ENCODE measurements at places on chromosomes 12 and 14.

- DNase-seq: no peak
Observed at GRCh38 chr14:50932592-50933495, 11.4 kb downstream of the PYGL start.

DNA sequence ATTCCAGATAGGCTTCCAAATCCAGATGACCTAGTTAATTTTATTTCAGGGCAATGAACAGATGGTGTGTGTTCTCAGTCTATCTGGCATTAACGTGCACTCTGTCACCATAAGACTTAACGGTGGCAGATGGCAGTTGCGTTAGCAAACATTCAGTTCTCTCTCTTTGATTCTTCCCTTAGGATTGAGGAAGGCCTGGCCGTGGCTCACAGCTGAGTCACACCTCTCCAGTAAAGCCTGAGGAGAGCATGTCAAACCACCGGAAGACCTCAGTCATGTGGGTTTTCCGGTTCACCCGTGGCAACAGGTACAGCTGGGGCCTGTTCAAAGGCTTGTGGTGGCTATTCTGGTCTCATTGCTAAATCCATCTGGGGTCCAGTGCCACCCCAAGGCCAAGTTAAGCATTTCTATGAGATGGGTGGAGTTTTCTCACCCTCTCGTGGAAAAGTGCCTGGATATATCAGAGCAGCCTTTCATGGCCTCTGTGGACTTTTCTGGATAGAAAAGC, 545.1 kb upstream of the ATP2B1 start:
- DNase-seq: peak; percentile 0

DNA sequence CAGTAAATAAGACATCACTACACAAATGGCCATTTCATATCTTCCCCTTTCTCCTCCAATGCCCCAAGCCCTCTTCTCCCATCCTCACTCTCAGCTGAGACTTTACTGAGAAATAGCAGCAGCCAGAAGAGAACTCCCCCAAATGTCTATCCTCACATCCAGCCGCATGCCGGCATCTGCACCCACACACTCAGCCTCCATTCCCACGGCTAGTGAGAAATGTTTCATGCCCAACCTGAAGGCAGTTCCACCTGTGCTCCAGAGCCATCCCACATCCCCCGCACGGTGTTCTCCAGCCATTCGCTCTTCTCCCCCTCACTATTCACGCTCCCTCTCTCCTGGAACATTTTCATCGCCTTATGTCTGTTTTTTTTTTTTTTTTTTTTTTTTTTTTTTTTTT, 208.7 kb upstream of the DIO3 start:
- DNase-seq: no peak

DNA sequence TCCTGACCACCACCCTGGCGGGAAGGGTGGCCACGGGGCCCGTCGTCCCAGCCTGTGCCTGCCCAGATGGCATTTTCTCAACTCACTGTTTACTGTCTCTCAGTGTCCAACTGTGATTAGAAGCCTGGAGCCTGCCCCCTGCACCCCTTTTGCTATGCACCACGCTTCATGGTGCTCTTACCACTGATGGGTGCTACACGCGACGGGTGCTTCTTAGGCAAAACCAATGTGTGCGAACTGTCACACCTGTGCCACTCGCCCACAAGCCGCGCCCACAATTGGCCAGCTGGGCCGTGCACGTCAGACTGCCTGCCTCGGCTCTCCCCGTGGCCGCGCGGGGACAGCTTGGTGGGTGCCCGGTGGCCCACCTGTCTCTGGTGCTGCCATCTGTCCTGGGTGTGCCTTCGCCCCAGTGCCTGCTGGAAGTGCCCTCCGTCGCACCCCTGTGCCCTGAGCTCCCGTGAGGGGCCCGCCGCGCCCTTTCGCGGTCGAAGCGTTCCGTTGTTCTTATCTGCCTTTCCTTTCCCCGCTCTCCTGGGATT, 15.1 kb upstream of the AMN start:
- no peak for DNase-seq

DNA sequence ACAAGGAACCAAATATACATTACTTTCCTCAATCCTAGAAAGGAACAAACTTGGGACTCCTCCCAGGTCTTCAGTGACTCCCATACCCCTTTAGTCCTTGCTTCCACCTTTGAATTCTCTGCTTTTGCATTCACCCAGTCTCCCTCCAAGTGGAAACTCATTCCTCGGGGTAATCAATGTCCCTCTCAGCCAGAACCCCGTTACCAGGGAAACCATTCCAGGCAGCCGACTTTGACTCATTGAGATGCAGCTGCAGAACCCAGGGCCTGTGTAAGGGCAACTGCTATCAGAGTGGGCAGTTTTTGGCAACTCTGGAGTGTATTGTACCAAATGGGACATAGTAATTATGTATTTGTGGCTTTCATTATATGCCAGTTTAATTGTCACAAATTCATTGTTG, 186.2 kb downstream of the NRXN3 start:
- DNase-seq: no peak

DNA sequence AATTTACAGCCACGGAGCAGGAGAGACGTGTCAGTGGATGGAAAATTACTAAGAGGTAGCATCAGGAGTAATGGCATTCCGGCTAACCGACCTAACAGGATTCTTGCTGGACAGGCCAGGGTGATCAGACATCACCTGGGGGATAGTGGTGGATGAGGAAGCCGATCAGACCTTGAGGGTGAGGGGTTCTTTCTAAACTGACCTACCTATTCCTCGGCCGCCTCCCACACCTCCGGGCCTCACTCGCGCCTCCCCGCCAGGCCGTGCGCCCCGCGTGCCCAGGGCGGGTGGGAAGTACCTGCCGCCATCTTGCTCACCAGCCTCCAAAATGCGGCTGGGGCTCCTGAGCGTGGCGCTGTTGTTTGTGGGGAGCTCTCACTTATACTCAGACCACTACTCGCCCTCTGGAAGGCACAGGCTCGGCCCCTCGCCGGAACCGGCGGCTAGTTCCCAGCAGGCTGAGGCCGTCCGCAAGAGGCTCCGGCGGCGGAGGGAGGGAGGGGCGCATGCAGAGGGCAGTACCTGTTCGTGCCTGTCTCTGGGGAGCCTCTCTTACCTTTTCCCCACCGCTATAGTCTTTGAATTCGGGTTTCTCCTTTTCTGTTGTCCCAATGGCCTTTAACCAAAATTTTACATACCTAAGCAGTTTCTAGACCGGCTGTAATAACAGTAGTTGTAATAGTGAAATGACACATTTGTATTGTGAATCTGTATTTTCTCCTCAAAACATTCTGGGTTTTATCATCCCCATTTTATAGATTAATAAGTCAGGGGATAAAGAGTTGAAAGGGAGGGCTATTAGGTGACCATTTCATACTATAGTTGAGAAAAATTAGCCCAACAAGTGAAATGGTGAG, at the start of gene TMPRSS12:
Gene TMPRSS12, plus strand, starts transcription at position 290 of the 857 bp plus-strand sequence. Its CDS starts 39 bp downstream, at position 329.
- DNase-seq: no peak

DNA sequence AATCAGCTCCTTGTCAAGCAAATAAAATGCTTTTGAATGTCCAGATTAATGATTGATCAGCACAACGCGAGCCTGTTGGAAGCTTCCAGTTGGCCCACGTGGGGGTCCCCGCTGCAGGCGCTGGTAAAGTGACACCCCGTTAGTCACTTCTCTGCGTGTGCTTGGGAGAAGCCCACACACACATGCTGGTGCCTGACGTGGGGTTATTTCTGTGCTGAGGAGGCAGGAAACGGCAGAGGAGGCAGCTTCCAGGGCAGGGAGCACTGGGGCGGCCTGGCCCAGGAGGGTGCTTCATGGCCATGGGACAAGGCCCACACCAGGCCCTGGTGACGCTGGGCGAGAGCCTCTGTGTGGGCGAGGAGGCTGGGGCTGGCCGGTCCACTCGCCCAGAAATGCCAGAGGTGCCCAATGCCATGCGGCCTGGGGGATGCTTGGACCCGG, 101.5 kb downstream of the KIF26A start:
- no peak for DNase-seq

DNA sequence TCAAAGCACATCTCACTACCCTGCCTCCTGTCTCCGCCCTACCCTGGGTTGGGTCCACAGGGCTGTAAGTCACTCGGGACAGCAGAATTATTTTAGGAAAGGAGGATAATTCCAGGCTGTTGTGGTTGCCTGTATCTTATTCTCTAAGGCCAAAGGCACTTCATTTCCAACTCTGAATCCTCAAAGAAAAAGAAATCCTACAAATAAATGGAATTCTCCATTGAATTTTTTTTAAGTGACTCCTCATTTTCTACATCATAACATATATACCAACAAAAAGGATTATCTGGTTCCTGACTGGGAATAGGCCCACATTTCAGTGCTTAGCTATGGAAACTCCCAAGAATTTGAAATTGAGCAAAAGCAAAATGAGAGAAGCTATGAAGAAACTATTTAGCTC, 186.4 kb downstream of the ITPR2 start:
- no peak for DNase-seq

DNA sequence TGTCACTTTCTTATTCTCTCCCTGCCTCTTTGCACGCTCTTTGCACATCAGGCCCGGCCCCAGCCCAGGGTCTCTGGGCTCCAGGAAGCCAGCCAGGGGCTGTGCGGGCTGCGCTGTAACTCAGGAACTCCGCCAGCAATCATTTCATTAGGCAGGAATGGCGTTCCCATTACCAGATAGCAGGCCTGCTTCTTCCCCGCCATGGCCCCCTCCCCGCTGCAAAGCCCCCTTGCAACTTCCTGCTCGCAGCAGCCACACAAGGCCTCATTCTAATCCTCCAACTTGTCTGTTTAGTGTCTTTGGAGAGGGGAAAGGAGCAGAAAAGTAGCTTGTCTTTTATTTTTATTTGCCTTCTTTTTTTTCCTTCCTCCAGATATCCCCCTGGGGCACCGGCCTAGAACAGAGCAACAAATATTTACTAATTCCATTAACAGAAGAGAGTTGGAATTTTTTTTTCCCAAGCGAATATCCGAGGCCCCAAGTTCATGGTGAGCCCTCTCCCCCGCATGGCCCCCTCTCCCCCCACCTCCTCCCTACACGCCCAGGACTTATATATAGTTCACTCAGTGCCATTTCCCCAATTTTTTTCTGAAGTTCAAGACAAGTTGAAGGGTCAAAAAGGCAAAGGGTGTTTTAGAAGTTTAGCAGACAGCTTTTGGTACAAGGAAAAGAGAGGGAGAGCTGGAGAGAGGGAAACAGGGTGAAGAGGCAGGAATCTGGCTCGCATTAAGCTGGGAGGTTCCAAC, 329.4 kb upstream of the TBX3 start:
- no peak for DNase-seq

- DNase-seq: peak; percentile 54
Observed at GRCh38 chr12:49288412-49288853, 6.5 kb upstream of the PRPH start.

GRCh38 chr14:74417201-74417600, 8.8 kb downstream of the SYNDIG1L start:
- no peak for DNase-seq

GRCh38 chr12:88057994-88058718, 29.0 kb upstream of the C12orf50 start:
- no peak for DNase-seq

- no peak for DNase-seq
Observed at GRCh38 chr12:96889273-96889933, 17.7 kb upstream of the NEDD1 start.

GRCh38 chr12:67789266-67789665, 140.7 kb downstream of the DYRK2 start:
- DNase-seq: no peak

GRCh38 chr12:106984588-106985137, 2.3 kb downstream of the MTERF2 start:
- DNase-seq: no peak

GRCh38 chr14:33876274-33876673, 74.6 kb downstream of the EGLN3 start:
- DNase-seq: no peak

GRCh38 chr14:25259470-25259869, 209.5 kb upstream of the STXBP6 start:
- no peak for DNase-seq

DNA sequence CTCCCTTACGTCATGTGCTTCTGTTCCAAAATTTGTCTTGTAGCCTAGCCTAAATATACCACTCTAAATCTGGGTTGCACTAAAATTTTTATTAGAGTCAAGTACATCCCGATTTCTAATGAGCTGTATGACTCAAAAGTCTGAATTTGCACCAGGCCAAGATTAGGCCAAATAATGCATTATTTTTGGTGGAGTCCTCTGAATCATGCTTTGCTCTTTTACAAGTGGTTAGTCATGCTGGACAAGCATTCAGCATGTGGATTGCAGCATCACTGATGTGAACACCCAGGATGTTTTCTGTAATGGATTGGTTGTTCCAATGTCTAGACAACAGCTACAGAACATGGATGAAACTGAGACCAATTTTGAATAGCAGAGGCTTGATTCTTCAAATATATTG, 23.7 kb downstream of the HEBP1 start:
- no peak for DNase-seq

GRCh38 chr12:3274664-3275063, 197.5 kb downstream of the TSPAN9 start:
- DNase-seq: no peak

DNA sequence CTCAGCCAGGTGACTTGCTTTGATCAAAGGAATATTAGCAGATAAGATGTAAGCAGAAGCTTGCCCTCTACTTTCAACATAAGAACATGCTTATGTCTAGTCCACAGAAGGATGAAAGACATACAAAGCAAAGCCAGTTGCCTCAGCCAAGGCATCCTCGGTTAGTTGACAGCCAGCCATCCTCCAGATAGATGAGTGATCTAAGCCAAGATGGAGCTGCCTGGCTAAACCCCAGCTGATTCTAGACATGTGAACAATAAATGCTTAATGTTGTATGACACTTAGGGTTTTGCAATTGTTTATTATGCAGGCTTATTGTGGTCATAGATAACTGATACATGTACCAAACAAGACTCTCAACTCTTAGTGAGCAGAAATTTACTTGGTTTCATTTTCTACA, 157.6 kb upstream of the TMTC2 start:
- no peak for DNase-seq

GRCh38 chr14:49962621-49963020, 69.7 kb downstream of the ARF6 start:
- no peak for DNase-seq

GRCh38 chr12:48994224-48995085, 4.7 kb downstream of the DDN start:
- no peak for DNase-seq

- DNase-seq: no peak
Observed at GRCh38 chr12:29609431-29610215, 112.1 kb upstream of the OVCH1 start.

GRCh38 chr12:27334042-27334720, 1.5 kb downstream of the BMAL2 start:
- DNase-seq: no peak

- no peak for DNase-seq
Observed at GRCh38 chr14:55869397-55870049, 248.7 kb upstream of the PELI2 start.

GRCh38 chr12:53561590-53561953, 54.3 kb upstream of the NPFF start:
- DNase-seq: no peak

GRCh38 chr12:76863837-76864236, 15.0 kb downstream of the CSRP2 start:
- no peak for DNase-seq

DNA sequence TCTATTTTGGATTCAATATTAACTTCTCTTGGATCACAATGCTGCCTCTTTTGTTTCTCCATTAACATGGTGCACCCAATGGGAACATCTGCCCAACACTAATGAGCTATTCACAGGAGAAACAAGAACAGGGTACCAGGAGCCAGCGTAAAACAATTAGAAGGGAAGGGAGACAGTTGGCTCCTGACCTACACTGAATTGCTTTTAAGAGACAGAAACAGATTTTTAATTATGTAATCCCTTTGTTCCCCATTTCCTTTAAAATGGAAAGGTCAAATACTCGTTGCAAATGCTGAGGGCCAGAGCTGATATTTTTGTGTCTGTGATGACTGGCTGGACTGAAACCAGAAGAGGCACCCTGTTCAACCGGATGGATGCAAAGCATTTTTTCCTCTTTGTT, 108.3 kb downstream of the SEC23A start:
- no peak for DNase-seq
